ENCODE measurements at places on chromosomes 1 and 21.

DNA sequence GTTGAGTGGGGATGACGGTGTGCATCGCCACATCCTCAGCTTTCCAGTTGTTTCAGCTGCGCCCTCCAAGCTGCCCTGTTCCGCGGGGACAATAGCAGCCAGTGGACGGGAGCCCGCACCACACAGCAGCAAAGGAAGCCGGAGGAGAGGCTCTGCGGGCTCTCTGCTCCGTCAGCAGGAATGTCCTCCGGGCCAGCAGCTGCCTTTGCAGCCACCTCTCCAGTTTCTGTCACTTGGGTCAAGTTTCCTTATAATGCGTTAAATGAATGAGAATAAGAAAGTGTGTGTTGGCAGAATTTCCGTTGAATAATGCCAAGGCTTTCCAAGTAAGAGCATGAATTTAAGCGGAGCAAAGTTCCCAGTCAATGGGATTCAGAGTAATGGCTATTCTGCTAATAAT lies 263.3 kb downstream of the KIF26B start:
- DNase-seq, result no peak

GRCh38 chr1:30715216-30715615 lies 8.2 kb downstream of the MATN1 start:
- no peak for DNase-seq

DNA sequence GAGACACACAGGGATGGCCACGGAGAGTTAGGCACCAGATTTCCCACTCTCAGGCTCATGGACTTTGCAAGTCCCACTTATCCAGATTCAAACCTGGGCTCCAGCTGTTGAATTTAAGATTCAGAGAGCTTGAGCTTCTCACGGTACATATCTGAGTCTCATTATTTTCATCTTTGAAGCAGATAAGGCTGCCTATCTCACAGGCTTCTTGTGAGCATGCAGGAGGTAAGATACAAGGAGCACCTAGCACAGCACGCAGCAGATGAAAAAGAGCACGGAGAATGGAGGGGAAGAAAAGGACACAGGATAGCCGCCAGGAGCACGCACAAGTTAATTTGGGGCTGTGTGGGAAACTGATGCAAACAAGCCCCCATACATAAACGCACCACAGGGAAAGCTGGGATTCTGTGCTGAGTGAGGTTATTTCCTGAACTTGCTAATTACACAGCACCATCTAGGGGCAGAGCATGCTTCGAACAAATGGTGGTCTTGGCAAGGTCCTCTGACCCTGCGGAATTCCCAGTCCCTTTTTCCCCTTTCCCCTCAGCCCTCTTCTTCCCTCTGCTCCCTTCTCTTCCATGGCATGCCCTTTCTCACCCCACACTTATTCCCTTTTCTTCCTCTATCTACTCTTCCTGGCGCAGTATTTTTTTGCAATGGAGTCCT lies 134.7 kb upstream of the VANGL1 start:
- no peak for DNase-seq

DNA sequence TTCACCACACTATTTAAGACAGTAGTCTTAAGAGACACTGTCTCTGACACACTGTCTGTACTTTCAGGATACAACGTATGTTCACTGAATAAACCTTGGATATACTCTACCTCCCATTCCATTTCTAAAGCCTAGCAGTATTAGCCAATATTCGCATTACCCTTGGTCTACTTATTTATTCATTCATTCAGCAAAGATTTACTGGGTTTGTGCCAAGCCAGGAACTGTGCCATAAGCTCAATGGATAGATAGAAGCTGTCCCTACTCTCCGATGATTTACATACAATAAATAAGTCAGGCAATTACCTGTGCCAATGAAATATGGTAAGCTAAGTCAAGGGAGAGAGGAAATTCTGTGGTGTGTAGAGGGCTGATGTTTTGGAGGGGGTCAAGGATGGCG lies 195.2 kb upstream of the RAB4A start:
- DNase-seq, result no peak

DNA sequence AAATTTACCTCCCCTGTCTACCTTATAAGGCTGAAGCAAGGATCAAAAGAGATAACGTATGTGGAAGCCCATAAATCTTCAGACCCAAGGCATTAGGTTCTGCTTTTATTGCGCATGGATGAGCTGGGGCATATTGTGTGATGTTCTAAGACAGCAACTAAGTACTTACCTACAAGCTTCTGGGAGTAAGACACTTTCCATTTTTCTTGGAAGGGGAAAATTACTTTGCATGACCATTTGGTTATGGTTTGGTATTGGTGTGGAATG lies 21.1 kb downstream of the LMOD1 start:
- no peak for DNase-seq

DNA sequence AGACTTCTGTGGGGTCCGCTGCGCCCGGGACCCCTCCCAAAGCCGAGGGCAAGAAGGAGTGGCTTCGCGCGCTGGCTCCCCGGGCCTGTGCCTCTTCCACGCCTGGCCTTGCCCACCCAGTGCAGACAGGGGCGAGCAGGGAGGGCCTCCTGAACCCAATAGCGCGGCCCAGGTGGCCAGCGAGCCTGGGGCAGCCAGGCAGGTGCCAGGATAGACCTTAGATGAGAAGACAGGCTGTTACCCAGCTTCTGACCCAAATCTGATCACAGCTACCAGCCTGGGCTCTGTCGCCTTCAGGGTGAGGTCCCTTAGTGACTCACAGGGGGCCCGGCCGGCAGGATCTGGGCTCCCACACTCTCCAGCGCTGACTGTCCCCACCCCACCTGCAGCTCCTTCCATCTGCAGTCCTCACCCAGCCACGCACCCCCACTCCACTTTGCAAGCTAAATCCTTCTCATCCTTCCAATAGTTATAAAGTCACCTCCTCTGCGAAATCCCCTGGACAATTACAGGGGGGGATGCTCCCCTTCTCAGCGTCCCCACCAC lies 9.6 kb downstream of the CLEC20A start:
- no peak for DNase-seq

- no peak for DNase-seq
Measured at GRCh38 chr1:245316784-245317183, 162.0 kb downstream of the KIF26B start.

DNA sequence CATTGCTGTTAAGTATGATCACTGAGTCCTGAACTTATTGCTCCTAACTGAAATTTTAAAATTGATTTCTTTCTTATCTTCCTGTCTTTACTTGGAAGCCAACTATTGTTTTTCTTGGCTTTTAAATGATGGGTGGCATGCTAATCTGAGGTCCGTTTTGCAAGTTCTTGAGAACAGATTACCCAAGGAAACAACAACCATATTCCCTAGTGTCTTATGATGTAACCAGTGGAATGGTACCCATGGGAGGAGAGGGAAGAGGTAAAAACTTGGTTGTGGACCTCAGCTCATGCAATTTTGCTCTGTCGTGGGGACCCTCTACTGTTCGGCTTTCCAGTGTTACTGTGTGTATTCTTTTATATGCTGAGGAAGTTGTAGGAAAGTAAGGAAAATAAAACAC lies 454.8 kb upstream of the ADAMTS5 start:
- DNase-seq, result no peak

- no peak for DNase-seq
Measured at GRCh38 chr1:203152158-203153034, 23.2 kb downstream of the MYBPH start.

DNA sequence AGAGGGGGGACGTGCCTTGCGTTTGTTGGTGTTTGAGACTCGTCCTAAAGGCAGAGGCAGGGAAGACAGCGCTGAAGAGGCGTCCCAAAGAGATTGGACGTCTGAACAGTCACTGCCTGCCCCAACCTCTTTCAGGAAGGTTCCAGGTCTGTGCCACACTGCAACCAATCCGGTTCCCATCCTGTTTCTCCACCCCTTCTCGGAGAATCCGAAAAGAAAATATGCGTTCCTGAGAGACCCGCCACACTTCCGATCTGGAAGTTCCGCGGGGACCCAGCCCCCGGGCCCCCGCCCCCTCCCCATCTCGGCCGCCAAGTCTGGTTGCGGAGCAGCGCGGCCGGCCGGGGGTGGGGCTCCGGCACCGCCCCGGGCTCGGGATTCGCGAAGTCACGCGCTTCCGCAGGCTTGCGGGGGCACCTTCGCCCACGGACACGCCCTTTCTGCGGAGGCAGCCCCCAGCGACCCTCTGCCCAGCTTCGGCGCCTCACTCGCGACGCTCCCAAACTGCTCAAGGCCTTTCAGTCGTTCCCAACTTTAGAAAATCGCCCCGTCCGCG lies 124.5 kb upstream of the DPYD start:
- no peak for DNase-seq

- DNase-seq, result no peak
Measured at GRCh38 chr1:209542585-209542984, 40.9 kb upstream of the CAMK1G start.

- no peak for DNase-seq
Measured at GRCh38 chr21:21559285-21560045, 561.3 kb downstream of the NCAM2 start.

- DNase-seq, result no peak
Measured at GRCh38 chr1:58741678-58742553, 41.9 kb downstream of the JUN start.

GRCh38 chr21:32306021-32306780 lies 7.5 kb downstream of the MRAP start:
- DNase-seq, result no peak

DNA sequence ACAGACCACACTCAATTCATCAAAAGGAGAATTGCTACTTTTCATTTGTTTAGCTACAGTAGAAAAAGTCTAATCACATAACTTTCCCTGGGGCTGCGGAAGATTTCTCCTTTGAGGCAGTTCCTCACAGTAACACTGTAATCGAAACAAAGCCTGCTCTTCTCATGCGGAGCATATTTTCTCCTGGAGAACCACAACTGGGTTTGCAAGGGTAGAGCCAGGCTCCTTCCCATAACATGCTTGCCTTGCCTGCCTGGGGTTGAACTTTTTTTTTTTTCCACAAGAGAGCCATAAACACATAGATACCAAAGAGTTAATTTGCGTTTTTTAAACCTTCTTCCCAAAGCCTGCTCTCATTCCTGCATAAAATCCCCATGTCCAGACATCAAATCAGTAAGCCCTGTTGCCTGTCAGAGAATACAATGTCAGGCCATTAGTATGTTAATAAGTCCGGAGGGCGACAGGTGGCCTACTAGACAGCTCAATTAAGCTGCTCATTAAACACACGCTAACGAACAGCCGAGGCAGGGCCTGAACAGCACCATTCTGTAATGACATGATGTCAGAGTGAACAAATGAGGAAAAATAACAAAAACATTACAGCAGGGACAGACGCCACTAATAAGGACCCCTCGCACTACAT lies 107.1 kb upstream of the OLIG2 start:
- DNase-seq, result no peak

DNA sequence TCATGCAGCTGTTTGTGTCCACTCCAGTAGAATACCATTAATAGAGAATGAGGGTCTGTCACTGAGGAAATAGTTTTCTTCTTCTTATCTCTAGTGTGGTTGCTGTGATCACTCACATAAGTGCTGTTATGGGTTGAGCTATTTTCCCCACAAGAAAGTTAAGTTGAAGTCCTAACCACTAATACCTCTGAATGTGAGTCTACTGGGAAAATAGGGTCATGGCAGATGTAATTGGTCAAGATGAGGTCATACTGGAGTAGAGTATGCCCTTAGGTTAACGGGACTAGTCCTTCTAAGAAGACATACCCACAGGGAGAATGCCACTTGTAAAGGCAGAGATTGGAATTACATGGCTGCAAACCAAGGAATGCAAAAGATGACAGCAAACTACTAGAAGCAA lies 70.5 kb upstream of the COL24A1 start:
- DNase-seq, result no peak

DNA sequence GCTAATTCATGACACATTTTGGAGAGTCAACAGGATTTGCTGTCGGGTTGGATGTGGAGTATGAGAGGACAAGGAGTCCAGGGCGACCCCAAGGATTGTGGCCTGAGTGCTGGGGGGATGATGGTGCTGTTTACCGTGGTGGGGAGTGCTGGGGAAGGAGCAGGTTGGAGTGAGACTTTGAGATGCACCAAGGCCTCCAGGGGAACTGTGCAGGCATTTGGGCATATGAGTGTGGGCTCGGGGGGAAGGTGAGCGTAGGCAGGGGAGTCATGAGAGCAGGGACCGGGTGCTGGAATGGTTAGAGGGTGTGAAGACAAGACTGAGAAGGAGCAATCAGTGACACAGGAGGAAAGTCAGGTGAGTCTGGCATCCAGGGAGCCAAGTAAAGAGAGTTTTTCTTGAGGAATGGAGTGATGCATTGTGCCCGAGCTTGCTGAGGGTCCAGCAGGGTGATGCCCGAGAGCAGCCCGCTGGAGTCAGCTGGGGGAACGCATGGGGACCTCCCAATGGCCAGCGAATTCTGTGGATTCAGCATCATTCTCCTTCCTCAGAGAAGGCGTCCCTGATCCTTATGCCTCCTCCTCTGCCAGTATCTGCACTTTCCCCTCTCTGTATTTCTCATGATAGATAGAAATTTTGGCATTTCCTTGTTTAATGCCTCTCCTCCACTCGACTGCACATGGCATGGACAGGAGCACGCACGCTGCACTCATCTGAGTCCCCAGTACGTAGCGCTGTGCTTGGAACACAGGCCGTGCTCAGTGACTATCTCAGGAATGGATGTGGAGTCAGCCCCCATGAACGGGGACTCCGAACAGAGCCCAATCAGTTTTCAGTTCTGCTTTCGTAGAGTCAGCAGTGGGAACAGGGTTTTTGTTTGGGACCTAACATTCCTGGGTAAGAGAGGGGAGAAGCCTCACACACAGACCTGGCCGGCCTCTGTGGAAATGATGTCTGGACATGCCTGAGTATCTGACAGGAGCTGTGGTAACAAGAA lies 52.1 kb upstream of the ETV3 start:
- no peak for DNase-seq

DNA sequence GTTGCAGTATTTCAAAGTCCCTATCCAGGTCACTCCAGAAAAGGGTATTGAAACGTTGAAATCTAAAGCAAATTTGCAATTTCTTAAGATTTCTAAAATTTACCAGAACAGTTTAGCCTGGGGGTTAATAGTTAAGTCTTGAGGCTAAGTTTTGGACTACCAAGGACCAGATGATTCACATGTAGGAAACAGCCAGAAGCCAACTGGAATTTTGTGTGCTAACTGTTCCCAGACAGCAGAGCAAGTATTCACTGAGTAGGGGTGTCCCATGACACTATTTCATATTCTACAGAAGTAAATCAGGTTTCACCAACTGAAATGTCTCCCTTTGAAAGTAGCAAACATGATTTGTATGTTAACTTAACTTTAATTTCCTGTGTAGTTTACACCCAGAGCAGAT lies 11.5 kb upstream of the C1orf105 start:
- no peak for DNase-seq

GRCh38 chr21:42590431-42591131 lies 62.8 kb upstream of the PDE9A start:
- no peak for DNase-seq

- DNase-seq, result no peak
Measured at GRCh38 chr1:39940253-39940652, 14.7 kb upstream of the MFSD2A start.

GRCh38 chr21:16205527-16205926 lies 475.7 kb downstream of the USP25 start:
- DNase-seq, result no peak

- no peak for DNase-seq
Measured at GRCh38 chr1:108851567-108851966, 5.3 kb downstream of the AKNAD1 start.

- no peak for DNase-seq
Measured at GRCh38 chr1:226674892-226675714, 64.0 kb downstream of the ITPKB start.

Data from NCI-H1930 (cell line).